Articular chondrocyte of knee joint (primary cell): ENCODE measurements at places on chromosomes 2 and 18. TPM values are rescaled to one million over a fixed set of nuclear protein-coding genes. Genes with fewer than 3 reads are reported as not detected.

Gene RIT2
- total RNA-seq = not detected in 2 replicates

Gene SIX3
- not detected in 2 replicates for total RNA-seq

Gene CXCR1
- not detected in 2 replicates for total RNA-seq

Gene ZFAND2B
- total RNA-seq = 16.4 and 22.6 TPM in 2 replicates

Gene STPG4
- 0.32 and 0.52 TPM in 2 replicates for total RNA-seq

Gene EHBP1
- total RNA-seq = 92.4 and 102 TPM in 2 replicates
